Fibroblast of lung (primary cell): ENCODE measurements at places on chromosomes 7 and 10.
A peak's percentile ranks its signal among the peaks of the same experiment; 100 is the strongest.

- peak; percentile 42 for DNase-seq
These were observed 35.7 kb downstream of the CH25H start for GRCh38 chr10:89171263-89171872.

- DNase-seq, result peak; percentile 89
These were observed 39.4 kb upstream of the PHF14 start for GRCh38 chr7:10934292-10934691.

DNA sequence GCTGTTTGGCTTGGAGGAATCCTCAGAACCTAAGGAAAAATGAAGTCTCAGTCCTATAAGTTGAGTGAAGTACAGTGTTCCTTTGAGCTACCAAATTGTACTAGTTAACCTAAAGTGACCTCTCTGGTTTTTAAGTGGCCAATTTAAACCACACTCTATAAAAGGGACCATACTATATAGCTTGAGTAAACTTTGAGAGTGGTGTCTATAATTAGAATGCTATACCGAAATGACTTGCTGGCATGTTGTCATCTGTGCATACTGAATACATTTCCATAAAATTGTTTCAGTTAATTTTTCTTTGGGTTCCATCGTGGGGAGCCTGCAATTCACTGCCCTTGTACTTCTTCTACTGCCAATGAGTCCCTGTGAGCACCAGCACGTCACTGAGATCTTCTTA, 151.1 kb downstream of the DKK1 start:
- DNase-seq, result no peak

DNA sequence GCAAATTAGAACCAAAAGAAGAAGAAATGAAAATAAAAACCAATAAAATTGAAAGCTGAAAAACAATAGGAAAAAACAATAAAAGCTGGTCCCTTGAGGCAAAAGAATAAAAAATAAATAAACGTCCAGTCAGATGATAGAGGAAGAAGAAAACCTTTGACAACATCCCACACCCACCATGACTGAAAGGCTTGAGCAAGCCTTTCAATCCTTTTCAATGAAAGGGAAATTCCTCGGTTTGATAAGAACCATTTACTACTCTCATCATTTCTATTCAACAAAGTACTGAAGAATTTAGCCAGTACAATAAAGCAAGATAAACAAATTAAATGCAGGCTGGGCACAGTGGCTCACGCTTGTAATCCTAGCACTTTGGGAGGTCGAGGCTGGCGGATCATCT, 3.8 kb downstream of the SLC25A40 start:
- no peak for DNase-seq

DNA sequence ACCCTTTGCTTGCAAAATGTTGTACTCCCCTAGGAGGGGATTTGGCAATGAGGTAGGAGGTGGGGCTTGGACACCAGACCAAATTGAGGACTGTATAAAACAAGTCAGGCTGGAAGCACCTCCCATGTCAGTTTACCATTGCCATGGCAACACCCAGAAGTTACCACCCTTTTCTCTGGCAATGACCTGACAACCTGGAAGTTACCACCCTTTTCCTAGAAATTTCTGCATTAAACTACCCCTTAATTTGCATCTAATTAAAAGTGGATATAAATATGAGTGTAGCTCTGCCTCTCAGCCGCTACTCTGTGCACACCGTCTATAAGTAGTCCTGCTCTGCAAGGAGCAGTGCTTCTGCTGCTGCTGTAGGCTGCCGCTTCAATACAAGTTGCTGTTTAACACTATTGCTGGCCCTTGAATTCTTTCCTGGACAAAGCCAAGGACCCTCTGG, 7.8 kb upstream of the BLNK start:
- DNase-seq, result no peak

DNA sequence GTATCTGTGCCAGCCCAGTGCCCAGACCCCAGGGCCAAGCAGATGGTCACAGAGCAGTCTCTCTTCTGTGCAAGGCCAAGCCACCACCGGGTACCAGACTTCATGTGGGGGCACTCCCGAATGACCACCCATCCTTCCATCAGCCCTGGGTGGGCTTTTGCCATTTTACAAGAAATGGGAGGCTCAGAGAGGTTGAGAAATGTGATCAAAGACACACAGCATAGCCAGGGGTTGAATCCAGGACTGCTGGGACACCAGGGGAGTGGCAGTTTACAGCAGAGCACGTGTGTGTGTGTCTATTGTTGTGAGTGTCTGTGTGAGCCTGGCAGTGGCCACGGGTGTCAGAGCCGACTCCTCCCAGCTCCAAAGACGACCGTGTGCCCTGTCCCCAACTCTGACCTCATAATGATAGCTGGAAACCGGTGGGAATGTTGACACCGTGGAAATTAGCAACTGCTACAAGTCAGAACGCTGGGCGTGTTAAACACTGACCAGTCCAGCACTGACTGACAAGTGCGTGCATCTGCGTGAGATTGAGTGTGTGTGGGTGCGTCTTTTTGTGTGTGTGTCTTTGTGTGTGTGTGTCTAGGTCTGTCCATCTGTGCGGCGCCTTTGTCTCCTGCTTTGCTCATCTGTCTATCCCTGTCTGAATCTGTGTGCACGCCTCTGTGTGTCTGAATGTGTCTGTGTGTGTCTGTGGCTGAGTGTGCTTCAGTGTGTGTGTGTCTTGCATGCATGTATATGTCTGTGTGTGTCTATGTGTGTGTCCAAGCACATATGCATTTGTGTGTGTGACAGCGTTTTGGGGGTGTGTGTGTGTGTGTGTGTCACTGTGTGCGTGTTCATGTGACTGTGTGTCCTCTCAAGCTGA, 17.2 kb upstream of the SLC29A4 start:
- no peak for DNase-seq

DNA sequence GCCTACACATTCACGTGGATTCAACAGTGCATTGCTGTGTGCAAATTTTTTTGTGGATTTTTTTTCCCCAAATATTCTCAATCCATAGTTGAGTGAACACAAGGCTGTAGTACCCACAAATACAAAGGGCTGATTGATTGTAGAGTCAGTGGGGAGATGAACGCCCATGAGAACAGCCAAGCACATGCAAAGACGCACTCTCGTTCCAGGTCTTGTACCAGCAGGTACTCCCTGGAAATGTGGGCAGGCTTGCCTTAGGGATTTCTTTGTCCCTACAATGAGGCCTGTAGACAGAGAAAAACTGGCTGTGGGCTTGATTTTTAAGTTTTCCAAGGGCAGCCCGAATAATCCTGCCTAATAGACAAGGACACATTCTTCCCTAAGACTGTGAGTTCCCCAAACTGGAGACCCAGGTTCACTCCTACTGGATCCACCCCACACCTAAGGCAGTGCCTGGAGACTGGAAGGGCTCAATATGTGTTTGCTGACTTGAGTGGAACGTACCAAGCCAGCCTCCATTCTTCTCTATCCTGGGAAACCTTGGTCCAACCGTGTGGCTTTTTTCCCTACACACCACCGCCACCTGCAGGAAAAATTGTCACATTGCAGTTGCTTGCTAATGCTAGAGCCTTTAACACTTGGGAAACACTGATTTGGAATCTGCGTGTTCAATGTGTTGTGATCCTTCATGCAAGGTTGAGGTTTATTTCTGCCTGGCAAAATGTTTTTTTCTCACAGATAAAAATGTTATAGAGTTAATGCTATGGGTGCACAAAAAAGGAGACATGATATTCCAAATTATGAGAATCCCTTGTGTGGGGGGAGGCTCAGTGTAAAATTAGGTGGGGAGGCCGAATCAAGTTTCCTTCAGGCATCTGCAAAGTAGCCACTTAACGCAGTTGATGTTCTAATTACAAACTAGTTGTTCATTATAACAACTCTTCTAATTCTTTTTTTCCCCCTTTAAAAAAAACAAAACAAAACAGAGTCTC, 49.3 kb downstream of the PPP1R17 start:
- DNase-seq, result peak; percentile 54

- no peak for DNase-seq
These were observed 139.9 kb downstream of the ARL4A start for GRCh38 chr7:12827219-12827821.

DNA sequence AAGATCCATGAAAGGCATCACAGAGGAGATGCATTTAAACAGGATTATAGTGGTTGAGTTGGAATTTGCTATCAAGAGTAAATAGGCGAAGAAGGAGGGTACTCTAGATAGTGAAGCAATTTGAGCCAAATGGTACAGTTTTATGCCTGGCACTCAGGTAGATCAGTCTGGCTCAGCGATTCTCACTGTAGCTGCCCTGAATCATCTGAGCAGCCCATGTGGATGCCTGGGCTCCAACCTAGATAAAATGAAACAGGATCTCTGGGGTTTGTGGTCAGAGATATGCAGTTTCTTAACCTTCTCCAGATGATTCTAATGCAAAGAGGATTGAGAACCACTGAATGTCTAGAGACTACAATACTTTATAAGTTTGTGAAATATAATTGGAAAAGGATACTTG, 282.0 kb upstream of the FZD1 start:
- DNase-seq, result no peak

DNA sequence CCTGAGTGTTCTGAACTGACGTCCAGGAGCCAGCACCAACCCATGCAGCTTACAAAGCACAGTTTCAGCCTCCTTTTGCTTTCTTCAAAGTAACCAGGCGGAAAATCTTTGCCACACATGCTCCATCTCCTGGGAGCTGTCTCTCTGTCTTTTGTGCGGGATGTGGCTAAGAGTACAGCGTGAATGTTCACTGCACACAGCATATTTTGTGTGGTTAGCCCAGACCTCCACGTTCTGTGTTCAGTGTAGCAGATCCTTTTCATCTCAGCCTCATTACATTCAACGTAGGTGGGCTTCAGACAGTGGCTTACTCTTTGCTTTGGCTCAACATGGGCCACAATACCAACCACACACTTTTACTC, 200.8 kb downstream of the TNS3 start:
- DNase-seq, result peak; percentile 58

GRCh38 chr7:2180081-2180480, 52.7 kb downstream of the MAD1L1 start:
- DNase-seq, result no peak

DNA sequence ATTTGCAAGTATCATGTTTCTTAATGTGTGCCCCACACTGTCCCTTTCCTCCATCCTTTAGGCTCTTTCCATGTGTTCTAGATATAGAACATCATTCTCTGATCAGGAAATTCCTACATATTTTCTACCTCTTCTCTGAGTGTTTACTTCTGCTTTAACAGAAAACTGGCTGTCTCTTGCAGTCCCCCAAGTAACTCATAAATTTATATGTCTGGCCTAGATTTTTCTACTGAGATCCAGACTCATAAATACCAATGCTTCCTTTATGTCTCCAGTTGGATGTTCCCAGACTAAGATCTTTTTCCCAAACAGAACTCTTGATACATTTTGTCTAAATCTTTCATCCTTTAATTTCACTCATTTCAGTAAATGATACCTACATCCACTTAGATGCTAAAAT, 181.8 kb downstream of the CDK14 start:
- DNase-seq, result no peak

DNA sequence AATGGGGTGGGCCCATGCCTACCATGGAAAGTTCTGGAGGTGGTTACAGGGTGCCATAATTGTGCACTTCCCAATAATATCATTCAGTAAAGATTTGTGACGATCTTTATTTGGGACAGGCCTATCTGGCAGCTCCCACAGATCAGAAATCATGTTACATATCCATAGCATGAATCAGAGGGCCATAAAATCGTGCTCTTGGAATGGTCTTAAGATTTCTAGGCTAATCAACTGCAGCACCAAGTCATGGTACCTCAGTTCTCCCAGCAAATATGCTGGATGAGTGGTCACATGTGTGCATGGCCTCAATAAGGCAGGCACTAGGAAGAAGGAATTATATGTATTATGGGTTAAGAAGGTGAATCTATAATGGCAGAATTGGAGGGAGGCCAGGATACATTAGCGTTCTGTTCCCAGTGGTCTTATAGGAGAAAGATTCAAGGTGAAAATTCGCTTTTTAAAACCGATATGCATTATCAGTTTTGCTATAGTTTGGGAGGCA, 134.7 kb downstream of the NRP1 start:
- DNase-seq, result no peak

- DNase-seq, result no peak
These were observed 112.8 kb downstream of the PIP4K2A start for GRCh38 chr10:22601618-22602017.

DNA sequence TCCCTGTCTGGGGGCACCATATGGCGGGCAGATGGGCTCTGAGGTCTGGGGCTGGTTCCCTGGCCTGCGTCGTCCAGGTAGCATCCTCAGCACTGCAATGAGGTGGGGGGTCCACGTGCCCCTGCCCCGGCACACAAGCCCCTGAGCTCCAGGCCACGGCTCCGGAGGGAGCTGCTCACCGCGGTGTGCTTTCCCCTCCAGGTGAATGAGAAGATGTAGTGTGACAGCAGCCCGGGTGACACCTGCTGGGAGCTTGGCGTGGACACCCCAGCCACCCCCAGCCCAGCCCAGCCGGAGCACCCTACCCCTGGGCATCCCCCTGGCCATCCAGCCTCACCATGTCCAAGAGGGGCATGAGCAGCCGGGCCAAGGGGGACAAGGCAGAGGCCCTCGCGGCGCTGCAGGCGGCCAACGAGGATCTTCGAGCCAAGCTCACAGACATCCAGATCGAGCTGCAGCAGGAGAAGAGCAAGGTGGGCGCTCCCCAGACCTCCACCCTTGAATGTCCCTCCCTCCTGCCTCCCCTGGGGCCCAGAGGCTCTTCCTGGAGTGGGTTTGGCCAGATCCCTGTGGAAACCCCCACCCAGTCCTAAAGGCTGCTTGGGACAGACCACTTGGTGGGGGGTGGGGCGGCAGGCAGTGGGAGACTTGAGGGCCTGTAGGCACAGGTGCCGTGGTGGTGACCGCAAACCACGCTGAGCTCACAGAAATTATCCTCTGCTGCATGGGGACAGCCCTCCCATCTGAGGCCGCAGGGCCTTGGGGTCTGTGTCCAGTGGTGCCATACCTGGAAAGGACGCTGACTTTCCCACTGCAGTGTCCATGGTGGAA, 38.9 kb downstream of the JAKMIP3 start:
- DNase-seq, result no peak
